ENCODE measurements at places on chromosomes 3 and 15.

- no peak for DNase-seq
These were observed 547.6 kb downstream of the FOXP1 start for GRCh38 chr3:71035886-71036285.

DNA sequence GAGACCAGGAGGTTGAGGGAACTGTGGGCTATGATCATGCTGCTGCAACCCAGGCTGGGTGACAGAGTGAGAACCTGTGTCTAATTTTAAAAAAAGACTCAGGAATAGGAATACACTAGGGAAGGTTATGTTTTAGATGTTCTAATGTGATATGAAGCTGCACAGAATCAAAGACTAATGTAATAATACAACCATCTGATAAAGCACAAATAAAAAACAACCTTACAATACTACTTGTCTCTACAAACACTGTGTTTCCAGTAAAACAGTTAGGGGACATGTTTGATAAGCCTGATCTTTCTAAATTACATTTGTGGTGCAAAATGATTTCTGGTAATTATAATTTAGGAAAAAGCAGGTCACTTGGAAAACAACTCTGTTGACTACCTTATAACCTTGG lies 56.7 kb downstream of the RBMS3 start:
- no peak for DNase-seq

DNA sequence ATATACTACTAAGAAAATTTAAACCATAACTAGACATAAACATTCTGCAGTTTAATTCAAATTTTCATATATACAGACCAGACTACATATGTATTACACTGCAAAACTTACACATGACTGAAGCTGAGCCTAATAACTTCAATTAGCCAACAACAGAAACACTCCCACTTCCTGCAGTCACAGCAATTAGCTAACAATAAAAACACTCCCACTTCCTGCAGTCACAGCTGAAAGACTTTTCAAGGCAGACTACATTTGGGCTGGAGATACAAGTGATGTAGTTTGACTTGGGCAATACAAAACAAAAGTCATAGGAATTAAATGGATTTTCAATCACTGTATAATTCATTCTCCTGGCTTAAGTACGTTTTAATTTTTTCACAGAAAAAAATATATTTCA lies 10.3 kb downstream of the TM2D3 start:
- no peak for DNase-seq

- DNase-seq = no peak
These were observed 47.5 kb downstream of the DLEC1 start for GRCh38 chr3:38086496-38086895.

DNA sequence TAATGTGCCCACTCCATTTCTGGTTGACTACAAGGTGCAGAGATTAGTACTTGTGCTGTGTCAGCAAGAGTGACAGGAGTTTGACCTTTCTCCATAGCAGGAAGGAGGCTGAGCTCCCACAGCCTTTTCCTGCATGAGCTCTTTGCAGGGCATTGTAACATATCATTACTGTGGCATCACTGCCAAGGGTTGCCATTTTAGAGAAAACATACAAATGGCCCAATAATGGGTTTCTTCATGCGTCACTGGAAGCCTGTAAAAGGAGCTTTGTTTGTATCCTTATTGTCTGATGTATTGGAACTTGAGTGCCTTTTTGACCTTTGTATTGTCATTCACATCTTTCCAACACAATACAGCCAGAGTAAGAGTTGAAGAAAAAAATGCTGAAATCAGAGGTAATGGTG lies 323.0 kb upstream of the CDIN1 start:
- DNase-seq = no peak

- DNase-seq = no peak
These were observed 8.3 kb downstream of the CCDC13 start for GRCh38 chr3:42764561-42765295.

DNA sequence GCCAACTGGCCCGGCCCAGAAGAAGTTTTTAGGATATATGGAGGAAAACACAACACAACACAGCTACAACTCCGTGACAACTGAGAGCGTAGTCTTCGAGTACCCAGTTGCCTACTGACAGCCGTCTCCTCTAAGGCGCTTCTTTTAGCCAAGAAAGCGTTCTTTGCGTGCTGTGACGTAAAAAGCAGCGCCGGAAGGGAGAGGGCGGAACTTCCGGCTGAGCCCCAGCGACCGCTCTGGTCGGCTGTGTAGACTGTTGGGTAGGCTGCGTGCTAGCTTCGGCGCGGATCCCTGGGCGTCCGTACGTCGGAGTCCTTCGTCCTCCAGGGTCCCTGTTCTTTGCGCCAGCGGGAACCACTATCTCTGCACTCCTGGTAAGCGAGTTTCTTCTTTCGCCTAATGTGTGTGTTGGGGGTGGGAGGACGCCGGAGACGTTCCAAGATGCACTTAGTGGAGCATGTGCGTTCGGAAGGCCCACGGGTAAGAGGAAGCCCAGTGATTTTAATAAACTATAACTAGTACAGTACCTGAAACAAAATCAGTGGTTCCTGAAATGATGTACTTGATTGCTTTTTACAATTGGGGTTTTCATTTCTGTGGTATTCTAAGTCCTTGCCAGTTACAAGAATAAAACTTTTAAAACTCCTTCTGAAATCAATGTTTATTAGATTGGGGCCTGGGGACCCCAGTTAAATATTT lies at the start of gene TRMT10C:
TSS of gene TRMT10C (plus strand) at position 239 of the 699 bp plus-strand sequence. CDS start 2,914 bp downstream, outside the sequence.
- peak; percentile 83 for DNase-seq

GRCh38 chr3:113963879-113964278 lies 16.1 kb downstream of the ZDHHC23 start:
- no peak for DNase-seq

DNA sequence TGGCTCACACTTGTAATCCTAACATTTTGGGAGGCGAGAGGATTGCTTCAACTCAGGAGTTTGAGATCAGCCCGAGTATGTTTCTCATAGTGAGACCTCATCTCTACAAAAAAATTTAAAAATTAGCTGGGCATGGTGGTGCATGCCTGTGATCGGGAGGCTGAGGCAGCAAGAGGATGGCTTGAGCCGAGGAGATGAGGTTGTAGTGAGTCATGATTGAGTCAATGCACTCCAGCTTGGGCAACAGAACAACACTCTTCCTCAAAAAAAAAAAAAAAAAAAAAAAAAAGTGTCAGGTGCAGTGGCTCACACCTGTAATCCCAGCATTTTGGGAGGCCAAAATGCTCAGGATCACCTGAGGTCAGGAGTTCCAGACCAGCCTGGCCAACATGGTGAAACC lies 2.4 kb downstream of the RPL39L start:
- DNase-seq = no peak

GRCh38 chr3:20604659-20605058 lies 418.7 kb upstream of the SGO1 start:
- no peak for DNase-seq

DNA sequence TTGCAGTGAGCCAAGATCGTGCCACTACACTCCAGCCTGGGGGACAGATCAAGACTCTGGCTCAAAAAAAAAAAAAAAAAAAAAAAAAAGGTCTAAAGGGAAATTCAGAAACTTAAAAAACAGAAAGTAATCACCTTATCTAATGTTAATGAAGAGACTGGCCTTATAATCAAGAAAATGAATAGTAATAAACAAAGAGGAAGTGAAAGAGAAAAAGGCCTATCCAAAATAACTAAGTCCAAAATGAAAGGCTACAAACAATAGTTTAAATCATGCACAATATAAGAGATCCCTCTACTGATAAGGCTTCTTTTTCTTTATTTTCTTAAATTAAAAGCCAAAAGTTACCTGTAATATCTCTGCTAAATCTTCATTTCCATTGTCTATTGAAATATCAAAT lies 37.1 kb upstream of the HDC start:
- DNase-seq = no peak

GRCh38 chr15:65766422-65767263 lies 25.4 kb downstream of the DENND4A start:
- no peak for DNase-seq

GRCh38 chr3:151306168-151306810 lies 10.3 kb downstream of the GPR87 start:
- DNase-seq = no peak

DNA sequence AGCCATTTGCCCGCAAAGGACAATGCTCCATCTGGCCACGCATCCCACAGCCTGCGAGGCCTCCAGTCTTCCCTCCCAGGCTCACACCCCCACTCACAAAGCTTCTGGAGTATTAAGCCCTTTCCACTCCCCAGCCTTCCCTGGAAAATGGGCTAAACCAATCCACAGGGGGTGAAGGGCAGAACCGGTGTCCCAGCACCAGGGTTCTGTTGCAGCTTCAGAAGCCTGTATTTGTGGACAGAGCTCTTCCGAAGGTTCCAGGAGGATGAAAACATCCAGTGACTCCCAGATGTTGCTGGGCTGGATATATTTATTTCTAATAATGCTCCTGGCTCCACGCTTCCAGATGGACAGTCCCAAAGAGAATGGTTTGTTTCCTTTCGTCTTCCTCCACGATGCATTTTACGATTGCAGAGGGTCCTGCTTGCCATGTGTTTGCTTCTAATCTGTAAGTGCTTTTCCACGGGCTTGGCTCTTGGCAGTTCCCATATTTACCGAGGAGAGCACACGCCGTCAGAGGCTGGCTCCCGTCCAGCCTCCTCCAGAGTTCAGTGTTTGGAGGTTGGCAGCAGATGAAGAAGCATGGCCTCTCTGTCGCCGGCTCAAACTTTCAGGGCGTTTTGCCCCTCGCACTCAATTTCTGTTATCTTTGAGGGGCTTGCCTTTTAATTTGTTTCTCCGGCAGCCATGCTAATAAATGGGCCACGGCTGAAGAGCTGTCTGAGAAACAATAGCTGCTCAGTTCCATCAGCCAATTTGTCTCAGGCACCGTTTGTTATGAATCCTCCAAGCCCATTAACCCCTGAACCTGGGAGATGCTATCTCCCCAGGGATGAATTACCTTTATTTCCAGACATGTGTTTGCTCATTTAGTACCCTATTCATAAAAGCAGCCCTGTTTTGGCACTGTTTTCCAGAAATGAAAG lies 367.9 kb upstream of the PROK2 start:
- DNase-seq = peak; percentile 69

- no peak for DNase-seq
These were observed 9.0 kb upstream of the STRIT1 start for GRCh38 chr3:155302481-155302880.

DNA sequence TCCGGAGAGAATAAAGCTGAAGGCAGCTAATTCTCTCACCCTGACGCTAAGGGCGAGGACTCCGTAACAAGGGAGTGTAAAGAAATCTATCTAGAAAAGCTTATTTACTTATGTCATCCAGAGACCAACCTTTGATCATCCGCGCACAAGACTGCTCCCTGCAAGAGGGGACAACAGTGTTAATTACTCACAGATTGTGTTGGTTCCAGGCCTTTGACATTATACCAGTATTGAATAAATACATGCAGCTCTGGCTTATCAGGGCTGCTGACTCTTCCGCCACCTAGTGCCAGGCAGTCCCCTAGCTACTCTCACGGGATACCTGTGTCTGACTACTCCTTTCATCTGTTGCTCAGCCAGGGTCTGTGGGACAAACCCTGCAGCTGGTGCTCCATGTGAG lies 211.7 kb downstream of the DTWD1 start:
- no peak for DNase-seq

Measured in GM04504 (cell line).